Neural cell (in vitro differentiated cells): ENCODE measurements at places on chromosomes 5 and 9. TPM values are rescaled to one million over a fixed set of nuclear protein-coding genes. Genes with fewer than 3 reads are reported as not detected.

The AGXT2 gene
- not detected in 2 replicates for polyA plus RNA-seq

The F2RL1 gene
- 0.12 and 0.78 TPM in 2 replicates for polyA plus RNA-seq

The RASEF gene
- 0.12 and 0.18 TPM in 2 replicates for polyA plus RNA-seq

The ZFP37 gene
- polyA plus RNA-seq = 28.2 and 35.4 TPM in 2 replicates

The BTNL8 gene
- not detected in 2 replicates for polyA plus RNA-seq

The PCDHB9 gene
- polyA plus RNA-seq = 4.8 and 4.9 TPM in 2 replicates
